ENCODE measurements at places on chromosomes 7 and 10.

DNA sequence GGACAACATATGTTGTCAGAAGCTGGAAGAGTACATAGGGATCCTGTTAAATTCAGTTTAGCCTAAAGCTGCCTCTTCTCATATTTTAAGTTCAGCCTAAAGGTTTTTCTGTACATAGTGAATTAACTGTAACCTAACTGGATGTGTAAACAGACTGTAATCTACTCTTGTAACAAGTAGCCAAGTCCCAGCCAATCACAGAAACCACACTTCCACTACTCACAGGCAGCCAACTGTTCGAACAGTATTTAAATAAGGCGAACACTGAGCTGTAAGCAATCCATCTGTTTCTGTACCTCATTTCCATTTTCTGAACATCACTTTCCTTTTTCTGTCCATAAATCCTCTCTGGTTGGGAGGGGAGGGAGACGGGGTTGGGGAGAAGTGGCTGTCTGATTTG is 15.0 kb upstream of the STN1 start:
- DNase-seq: no peak

DNA sequence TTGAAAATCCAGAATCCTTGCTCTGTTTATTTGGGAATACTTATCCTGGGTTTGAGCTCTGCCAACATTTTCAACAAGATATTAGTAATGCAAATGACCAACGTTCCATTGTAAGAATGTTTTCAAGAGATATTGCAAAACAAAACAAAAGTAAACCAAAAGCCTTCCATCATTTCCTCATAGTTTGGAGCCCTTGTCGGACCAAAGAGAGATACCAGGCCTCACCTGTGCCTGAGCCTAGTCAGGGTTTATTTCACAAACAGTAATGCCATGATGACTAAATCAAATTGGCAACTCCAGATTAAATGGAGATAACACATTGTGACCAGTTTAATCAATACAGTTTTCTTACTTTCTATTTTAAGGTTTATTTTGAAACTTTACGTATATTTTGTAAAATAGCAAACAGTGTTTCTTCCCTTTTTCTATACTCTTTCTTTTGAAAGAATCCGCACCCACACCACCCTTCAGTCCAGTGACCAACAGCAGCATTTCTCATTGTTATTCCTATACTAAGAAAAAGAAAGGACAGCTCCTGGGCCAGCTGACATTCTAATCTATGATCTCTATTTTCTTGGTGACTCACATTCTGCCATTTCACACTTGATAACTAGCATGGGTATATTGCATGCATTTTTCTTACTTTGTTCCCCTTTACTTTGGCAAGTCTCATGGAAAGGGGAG is 168.5 kb upstream of the MEOX2 start:
- DNase-seq: no peak

DNA sequence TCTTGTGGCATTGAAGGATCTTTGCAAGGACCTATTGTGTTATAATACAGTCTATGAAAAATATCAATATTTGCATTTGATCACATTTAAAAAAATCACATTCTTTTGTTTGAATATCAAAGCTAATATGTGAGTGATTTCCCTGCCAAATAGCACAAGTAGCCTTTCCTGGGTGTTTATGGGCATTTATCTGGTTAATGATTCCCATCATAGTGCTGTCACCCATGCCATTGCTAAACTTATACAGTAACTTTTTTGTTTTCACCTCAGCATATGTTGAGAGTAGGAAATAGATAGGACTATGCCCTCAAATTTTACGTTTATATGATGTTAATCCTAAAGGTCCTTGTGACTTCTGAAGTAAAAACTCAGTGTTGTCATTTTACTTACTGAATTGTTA is 136.9 kb downstream of the CFTR start:
- no peak for DNase-seq

DNA sequence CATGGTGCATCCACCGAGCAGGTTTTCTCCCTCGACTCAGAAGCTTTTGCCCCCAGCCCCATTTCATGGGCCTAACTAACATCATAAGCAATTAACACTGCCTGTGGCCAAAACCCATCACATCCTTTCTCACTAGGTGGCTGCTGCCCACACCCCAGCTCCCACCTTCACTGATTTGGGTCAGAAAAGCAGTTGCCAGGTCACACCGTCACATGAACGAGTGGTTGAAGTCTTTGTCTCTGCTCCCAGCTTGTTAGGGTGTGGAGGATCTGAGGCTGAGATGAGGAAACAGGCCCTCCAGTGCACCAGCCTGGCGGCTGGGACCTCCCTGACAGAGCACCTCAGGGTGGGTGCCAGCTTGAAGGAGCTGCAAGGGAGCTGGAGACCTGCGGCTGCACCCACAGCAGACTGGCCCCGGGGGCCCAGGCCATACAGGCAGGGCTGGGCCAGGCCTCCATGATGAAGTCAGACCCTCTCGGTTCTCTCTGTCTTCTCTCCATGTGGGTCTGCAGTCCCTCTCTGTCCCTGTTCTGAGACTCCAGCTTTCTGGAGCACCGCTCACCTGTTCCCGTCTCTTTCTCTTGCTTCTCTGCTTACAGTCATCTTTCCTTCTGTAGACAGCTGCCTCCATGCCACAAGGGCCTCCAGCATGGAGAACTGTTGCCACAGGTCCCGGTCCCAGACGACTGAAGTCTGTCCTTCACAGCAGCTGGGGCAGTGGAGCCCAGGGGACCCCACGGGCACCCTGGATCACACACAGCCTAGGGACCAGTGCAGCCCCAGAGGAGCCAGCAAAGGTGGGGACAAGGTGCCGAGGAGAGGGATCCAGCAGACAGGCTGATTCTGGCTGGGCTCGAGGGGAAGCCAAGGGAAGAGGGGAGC is 13.8 kb upstream of the INPP5A start:
- no peak for DNase-seq

DNA sequence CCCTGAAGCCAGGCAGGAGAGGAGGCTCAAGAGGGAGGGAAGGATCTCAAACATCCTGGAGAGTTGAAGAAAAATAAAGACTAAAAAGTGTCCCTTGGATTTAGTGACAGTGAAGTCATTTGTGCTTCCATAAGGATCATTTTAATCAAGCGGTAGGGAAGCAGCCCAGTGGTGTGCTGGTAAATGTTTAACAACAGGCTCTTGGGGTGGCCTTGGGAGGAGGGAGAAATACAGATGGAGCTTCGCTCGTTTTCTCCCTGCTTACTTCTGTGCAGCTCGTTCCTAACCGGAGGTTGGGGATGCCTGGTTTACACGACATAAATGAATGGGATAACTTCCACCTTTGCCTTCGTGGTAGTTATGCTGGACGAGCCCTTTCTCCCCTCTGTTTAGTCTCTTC is 140.0 kb downstream of the CAMK1D start:
- no peak for DNase-seq

GRCh38 chr7:121376979-121377378 is 19.1 kb downstream of the FAM3C start:
- DNase-seq: no peak

- DNase-seq: peak; percentile 62
Measured at GRCh38 chr10:124222318-124222987, 129.1 kb upstream of the CHST15 start.

GRCh38 chr10:35353395-35353794 is 17.1 kb downstream of the CCNY start:
- no peak for DNase-seq

GRCh38 chr7:105978035-105978434 is 15.0 kb downstream of the CDHR3 start:
- no peak for DNase-seq

DNA sequence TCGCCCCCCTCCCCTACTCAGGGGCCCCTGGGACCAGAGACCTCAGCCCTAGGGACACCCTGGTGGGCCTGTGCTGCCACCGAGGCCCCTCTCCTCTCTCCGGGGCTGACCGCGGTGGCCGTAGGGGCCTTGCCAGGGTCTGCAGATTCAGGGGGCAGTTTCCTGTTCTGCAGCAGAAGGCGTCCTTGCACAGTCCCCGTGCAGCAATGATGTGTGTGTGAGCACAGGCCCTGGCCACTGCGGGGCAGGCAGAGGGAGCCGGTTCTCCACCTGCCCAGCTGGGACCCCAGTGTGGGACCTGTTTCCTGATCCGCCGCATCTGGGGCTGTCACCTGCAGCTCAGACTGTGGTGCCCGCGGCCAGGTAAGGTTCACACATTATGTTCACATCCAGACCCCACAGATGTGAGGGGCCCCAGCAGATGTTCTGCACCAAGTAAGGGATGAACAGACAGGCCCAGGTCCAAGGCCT is 60.7 kb upstream of the DNAJB6 start:
- DNase-seq: no peak

GRCh38 chr10:112536663-112537062 is 89.6 kb downstream of the VTI1A start:
- no peak for DNase-seq

- no peak for DNase-seq
Measured at GRCh38 chr7:157116762-157117161, 22.0 kb upstream of the UBE3C start.

GRCh38 chr7:121516821-121517220 is 120.7 kb upstream of the FAM3C start:
- DNase-seq: no peak

- DNase-seq: no peak
Measured at GRCh38 chr7:16847381-16847860, 34.4 kb downstream of the AGR3 start.

- DNase-seq: no peak
Measured at GRCh38 chr7:149791-150636, 42.4 kb upstream of the FAM20C start.

GRCh38 chr10:9010931-9011670 is 956.6 kb downstream of the GATA3 start:
- no peak for DNase-seq

DNA sequence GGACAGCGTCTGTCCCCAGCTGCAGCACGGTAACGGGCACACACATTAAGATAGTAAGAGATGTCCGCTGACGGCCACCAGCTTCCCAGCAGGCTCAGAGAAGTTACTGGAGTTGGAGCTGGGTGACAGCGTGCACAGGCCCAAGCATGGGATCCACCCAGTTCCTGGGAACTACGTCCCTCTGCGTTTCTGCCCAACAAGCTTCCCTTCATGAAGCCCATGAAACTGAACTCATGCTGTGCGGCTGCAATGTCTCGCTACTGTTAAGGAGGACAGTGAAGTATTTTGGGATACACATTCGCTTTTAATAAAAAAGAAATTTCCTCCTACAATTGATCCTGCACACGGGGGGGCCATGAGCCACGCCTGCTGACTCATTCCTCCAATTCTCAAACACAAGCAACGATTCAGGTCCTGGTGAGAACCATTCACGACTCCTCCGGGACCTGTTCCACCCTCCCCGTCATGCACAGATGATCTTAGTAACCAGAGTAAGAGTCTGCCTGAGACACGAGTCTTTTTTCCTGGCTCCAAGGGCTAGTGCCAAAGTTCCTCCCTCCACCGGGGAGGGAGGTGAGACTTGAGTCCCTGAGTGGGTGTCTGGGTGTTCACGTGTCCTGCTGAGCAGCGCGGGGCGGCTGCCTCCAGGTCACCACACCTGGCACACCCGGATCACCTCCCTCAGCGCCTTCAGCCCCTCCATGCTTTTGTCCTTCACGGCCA is 2.6 kb downstream of the PSMG3 start:
- DNase-seq: no peak

- no peak for DNase-seq
Measured at GRCh38 chr7:157233677-157234076, 95.0 kb downstream of the UBE3C start.

GRCh38 chr10:131802156-131802915 is 98.5 kb upstream of the PPP2R2D start:
- DNase-seq: no peak

DNA sequence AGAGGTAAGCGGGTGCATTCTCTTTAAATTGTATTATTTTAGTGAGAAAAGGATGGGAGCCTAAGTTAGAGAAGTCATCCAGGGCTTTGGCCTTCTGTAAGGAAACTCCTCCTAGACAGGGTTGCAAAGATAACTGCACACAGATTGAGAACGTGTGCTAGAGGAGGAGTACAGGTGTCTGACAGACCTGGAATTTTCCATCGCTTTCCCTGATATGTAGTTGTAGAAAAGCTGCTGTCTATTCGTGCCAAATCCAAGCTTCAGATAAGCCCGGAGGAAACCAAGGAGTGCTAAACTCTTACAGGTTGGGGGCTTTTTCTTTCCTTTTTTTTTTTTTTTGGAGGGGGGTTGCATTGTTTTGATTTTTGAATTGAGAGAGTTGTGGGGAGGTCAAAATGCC is 23.1 kb downstream of the LRRC4 start:
- DNase-seq: no peak

DNA sequence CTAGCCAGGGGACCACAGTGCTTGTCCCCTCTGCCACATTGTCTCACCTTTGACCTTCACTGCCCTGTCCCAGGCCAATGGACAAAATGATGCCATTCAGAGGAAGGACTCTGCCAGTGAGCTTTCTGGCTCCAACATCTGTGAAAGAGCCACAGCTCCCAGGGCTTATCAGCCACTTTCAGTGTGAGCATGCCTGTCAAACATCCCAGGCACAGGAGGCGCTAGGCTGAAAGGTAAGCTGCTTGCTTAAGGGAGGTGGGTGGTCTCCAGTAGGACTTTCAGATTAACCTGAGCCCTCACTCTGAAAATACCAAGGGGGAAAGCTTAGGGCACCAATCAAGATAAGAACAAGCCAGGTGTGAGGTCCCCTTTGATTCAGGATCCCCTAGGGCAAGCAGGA is 59.8 kb upstream of the GDF10 start:
- no peak for DNase-seq

- no peak for DNase-seq
Measured at GRCh38 chr10:4384245-4384644, 441.8 kb upstream of the AKR1E2 start.

- DNase-seq: peak; percentile 22
Measured at GRCh38 chr7:28986028-28986764, 28.1 kb upstream of the TRIL start.

GRCh38 chr10:122140461-122140902 is 130.6 kb upstream of the BTBD16 start:
- DNase-seq: no peak

- DNase-seq: no peak
Measured at GRCh38 chr7:35256256-35257175, 2.6 kb upstream of the TBX20 start.

DNA sequence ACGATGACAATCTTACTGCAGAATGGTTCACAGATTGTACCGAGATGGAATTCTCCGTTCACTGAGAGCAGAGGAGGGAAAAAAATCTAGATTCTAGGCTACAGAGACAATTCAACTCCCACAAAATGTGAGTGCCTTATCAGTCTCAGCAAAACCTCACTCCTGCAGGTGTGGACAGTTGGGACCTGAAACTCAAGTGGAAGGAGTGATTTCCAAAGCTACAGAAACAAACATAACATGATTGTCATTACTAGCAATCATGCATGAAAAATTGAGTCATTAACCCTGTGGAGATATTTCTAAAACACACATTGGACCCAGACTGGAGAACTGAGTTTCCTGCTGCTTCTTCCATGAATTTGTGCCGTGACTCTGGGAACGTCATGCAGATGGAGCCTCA is 70.3 kb downstream of the CALML3 start:
- no peak for DNase-seq

DNA sequence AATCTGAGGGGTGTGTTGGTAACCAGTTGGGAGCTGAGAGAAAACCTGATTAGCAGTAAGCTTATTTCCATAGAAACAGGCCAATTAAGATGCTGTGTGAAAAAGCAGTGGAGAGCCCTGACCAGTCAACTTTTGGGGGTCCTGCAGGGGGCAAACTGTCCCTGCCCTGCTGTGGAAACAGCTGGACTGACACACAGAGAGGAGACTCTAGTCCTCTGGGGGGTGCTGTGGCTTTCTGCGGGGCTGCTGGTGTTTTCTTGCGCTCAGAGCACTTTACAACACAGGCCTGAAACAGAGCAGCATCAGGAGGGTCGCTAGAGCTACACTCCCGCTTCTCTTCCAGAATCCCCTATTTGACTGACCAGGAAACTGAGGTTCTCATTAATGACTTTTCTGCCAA is 546.9 kb upstream of the GALNT17 start:
- peak; percentile 68 for DNase-seq

- DNase-seq: no peak
Measured at GRCh38 chr10:117272195-117273076, 31.5 kb downstream of the SLC18A2 start.

- no peak for DNase-seq
Measured at GRCh38 chr10:78774999-78775711, 293.6 kb upstream of the ZMIZ1 start.

Measured in Karpas-422 (cell line).